ENCODE measurements at places on chromosomes 2 and 18.

GRCh38 chr2:151264157-151264825, 2.6 kb upstream of the RBM43 start:
- no peak for DNase-seq

- no peak for DNase-seq
Observed at GRCh38 chr2:8514796-8515758, 166.8 kb upstream of the ID2 start.

DNA sequence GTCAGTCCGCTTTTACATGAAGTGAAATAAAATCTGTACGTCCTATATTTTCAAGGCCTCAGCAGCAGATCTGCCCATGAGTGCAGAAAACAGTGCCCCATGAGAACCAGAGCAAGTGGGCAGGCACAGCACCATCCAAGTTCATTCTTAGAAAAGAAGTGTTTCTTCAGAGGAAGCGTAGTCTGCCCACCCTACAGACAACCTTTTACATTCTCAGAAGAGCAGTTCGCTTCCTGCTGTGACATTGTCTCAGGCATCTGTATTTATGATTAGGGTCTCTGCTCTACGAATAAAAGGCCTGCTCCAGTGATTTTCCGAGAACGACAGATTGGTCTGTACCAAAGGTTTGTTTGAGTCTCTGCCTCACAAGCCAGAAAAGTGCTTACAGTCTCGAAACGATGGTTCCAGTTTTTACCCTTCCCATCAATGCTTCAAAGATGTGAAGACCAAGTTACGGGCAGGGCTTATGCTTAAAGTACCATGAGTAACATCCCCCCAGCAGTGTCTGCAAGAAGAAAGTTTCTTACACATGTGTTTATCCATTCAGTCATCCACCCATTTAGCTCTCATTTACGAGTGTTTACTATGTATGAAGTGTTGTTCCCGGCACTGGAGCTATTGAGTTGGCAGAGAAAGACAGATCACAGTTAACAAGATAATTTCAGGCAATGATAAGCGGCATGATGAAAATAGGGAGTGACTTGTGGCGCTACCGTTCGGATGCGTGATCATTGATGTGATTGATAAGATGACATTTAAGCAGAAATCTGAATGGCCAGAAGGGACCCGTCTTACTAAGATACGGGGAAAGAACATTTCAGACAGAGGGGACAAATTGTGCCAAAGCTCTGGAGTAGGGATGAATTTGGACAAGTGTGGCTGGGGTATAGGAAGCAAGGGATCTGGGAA, 31.4 kb upstream of the CTLA4 start:
- no peak for DNase-seq

GRCh38 chr18:38545071-38545470, 979.5 kb upstream of the CELF4 start:
- peak; percentile 57 for DNase-seq

DNA sequence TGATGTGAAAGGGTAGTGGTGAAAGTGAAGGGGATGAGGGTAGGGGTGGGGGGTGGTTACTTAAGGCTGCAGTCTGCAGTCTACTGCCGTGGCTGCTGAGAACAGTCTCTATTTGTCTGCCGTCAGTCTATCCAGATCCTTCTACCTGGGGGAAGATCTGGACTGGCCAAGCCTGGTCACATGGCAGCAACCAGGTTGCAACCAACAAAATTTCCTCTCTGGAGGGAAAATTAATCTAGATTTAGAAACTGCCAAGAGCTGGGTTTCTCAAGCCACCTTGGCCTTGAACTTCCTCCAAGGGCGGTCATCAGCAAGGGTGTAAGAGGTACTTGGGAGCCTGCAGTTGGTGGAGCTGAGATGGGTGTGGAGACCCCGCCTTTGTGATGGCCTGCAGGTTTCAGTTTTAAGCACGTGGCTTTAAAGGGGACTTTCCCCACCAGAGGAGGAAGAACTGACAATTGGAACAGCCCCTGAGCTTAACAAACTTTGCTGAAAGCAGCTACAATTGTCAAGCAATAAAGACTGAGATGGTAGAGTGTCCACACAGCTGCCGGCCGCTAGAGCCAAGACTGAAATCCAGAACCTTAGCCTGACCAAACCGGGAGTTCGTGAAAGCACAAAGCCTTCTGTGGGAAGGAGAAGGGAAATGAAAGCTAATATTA, 31.4 kb upstream of the KCMF1 start:
- DNase-seq: no peak

DNA sequence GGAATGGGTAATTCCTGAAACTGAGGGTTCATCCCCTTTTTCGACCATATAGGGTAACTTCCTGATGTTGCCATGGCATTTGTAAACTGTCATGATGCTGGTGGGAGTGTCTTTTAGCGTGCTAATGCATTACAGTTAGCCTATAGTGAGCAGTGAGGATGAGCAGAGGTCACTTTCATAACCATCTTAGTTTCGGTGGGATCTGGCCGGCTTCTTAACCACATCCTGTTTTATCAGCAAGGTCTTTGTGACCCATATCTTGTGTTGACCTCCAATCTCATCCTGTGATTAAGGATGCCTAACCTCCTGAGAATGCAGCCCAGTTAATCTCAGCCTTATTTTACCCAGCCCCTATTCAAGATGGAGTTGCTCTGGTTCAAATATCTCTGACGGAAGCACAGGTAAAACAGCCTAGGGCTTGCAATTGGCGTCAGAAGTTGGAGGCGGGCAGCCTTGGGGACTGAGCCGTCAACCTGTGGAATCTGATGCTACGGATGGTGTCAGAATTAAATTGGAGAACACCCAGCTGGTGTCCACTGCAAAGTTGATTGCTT, 19.5 kb downstream of the RALBP1 start:
- no peak for DNase-seq

DNA sequence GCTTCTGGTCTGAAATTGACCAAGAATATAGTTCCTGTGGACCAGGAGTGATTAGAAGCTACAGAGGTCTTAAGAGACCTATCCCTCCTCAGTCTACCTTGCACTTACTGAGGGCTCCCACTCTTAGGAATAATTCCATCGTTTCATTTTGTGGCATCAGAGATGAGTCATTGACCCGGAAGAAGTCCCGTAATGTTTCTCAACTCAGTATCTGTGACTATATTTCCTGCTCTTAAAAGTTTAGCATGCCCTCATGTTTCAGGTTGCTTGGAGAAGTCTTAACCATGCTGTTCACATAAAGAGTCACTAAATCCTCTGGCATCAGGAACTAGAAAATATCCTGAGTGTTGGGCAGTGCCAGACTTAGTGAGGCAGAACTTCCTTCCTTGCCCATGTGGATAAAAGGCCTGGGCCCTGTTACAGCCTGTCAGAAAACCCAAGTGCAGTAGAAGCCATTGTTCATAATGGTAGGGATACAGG, at the start of gene IL36A:
IL36A (plus strand) TSS at position 430 of the 480 bp plus-strand sequence. CDS start 413 bp downstream, outside the sequence.
- DNase-seq: no peak

DNA sequence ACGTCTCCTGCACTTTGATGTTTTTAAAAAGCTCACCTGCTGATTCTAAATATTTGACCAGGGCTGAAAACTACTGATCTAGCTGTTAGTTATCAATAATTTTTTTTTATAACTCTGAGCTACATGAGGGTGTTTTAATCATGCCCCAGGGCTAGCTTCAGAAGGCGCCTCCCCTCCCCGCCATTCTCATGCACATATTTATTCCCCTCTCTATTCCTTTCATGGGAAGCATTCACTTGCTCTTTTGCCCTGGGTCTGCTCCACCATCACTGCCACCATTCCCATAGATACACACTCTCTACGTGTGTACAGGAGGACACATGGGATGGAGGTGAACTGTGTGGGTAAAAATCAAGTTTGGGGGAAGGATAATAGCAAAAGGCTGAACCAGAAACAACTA, 101.0 kb downstream of the PLA2R1 start:
- no peak for DNase-seq

- no peak for DNase-seq
Observed at GRCh38 chr18:22525313-22525712, 107.6 kb upstream of the CTAGE1 start.

DNA sequence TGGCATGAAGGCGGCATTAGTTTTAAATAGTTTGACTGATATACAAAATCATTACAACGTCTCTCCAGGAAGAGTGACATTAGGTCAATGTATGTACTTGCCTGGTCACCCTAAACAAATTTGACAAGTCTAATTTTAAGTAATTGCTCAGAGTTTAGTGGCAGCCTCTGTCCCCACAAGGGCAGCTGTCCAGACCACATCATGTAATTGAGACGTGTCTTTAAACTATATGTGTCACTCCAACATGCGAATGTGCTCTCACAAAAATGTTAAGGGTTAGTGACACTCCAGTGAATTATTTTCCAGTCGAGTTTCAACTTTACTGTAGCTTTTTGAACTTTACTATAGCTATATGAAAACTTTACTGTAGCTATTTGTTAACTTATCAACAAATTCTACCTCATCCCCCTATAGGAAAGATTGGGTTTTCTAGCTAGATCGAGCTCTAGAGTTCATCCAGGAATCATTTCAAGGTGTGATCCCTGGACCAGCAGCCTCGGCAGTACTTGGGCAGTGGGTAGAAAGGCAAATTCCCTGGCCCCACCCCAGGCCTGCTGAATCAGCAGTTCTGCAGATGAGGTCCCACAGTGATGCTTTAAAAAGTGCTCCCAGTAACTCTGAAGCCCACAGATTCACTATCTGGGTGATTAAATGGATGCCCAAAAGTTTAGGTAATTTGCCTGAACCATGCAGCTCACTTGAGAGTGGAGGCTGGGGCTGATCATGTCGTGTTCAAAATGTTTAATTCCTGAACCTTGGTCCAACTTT, 66.4 kb upstream of the POU3F3 start:
- DNase-seq: no peak

DNA sequence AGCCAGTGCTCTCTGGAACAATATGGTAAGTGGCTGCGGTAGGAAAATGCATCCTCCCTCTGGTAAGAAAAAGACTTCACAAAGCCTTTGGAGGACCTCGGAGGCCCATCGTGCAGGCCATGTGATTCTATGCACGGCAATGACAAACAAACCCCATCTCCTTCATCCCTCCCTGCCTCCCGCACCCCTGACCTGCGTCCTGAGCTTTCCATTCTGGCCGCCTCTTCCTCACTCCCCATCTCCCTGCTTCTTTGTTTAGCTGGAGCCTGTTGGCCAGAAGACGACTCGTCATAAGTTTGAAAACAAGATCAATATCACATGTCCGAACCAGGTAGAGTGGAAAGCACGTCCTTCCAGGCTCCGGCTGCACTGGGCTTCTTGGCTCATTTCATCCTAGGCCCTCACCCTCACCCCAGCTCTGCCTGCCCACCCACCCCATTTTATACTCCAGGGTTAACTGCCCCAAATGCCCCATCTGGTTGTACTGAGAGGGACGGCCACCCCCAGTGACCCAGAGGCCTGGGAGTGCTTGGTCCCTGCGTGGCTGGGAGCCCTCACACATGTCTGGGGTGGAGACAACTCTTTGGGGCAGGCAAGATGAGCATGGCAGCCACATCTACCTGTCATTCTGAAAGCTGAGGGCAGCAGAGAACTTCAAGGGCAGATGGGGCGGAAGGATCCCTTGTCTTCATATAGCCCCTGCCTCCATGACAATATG, 94.0 kb downstream of the PLB1 start:
- no peak for DNase-seq

DNA sequence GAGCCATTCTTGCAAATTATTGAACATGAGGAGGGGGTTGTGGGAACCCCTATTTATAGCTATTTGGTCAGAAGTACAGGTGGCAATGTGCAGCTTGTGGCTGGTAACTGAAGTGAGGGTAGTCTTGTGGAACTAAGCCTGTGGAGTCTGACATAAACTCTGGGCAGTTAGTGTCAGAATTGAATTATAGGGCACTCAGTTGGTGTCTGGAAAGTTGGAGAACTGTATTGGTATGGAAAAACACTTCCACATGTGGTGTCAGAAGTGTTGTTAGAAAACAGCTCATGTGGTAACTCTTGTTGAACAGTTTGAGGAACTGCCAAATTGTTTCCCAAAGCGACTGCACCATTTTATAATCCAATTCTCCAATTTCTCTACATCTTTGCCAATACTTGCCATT, 7.5 kb downstream of the RALBP1 start:
- DNase-seq: no peak

DNA sequence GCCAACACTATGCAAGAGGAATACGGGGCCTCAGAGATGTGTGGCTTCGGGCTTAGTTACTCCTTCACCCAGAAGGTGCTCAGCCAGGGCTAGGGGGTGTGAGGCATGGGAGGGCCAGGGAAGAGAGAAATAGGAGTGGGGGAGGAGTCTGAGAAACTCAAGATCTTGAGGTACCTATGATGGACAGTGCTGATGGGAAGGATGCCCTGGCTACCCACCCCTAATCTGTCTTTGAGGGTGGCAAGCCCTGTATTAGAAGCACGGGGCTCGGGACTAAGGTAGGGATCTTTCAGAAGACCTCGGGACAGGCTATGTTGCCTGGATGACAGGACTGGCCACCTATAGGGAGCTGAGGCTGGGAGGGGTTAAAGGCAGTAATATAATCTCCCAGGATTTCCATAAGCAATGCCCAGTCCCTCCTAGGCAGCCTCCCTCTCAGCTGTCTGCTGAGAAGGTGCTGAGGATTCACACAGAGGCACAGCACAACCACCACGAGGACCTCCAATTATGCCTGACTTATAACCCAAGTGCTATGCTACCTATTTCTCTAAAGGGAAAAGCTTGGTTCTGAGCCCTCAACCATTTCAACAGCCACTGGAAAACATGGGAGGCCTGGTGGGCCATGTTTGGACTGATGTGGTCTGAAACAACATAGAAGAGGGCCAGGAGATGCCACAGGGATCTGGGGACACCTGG, 23.3 kb downstream of the MTHFD2 start:
- no peak for DNase-seq

DNA sequence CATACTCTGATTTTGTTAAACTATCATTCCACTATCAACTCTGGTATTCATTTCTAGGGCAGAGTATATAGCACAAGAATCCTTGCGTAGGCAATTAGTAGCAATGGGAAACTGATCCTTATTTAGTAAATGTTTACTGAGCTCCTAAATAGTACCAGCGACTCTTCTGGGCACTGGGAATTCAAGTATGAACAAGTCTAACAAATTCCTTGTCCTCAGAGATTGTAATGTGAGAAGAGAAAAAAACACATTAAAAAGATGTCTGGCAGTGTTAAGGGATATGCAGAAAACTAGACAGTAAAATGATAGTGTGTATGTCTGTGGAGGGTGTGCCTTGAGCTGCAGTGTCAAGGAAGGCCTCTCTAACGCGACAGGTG, 721 bp downstream of the METTL5 start:
- no peak for DNase-seq

- DNase-seq: no peak
Observed at GRCh38 chr2:107215401-107216350, 329.7 kb upstream of the ST6GAL2 start.

GRCh38 chr18:75625966-75626365, 198.5 kb upstream of the SMIM21 start:
- DNase-seq: no peak

DNA sequence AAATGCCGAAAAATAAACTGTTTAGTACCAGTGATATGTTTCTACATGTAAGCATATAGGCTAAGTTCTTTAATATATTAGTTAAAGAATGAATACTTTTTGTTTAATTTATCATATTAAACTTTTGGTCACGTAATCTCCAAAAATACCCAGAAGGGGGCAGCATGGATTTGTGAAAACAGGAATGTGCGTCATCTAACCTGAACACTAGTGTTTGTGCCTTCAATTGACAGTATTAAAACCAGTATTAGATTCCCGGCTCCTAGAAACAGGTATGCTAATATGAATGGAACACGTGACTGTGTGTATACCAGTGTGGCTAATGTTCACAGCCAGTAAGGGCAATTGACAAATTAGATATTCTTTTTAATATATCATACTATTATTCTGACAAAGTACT, 51.8 kb downstream of the WDR7 start:
- peak; percentile 39 for DNase-seq

All from endothelial cell (in vitro differentiated cells).